DND-41 (cell line): ENCODE measurements at places on chromosomes 13 and 19.

DNA sequence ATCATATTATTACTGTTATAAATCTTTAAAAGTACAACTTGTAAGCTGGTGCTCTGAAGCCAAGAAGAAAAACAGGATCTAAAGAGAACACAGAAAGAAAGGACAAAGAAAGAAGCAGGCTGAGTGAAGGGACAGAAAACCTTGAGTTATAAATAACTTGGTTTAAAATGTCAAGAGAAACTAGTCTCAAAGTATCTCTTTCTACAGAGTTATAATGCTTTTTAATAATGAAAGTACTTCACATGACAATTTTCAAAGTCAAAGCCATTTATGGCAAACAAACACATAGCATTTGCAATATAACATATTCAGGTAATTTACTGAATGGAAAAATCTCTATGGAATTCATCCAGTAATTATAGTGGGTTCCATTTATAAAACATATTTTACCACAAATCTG is 33.4 kb downstream of the CAB39L start:
- H3K27ac ChIP-seq, result no peak overlapping the region
- no peaks in the 10 kb centered on the region for H3K27me3 ChIP-seq
- no peak overlapping the region for H3K4me3 ChIP-seq
- no peak for DNase-seq

DNA sequence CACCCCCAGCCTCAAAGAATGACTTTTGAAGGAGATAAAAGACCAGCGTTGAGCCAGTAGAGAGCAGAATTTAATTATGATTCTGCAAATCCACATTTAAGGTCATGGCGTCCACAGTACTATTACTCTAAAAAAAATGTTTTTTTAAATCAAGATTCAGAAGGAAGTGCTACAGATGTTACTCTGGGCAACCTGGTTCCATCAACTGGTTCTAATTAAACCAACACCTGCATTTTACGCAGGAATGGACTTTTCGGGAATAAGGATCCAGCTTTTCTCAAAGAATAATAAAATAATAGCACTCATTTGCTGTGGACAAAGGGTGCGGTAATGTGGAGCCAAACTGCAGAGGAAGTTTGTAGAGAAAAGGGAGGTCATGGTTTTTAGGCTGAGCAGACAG is 62.9 kb upstream of the IPO5 start:
- no peak overlapping the region for H3K4me3 ChIP-seq
- no peaks in the 10 kb centered on the region for H3K36me3 ChIP-seq
- H3K27ac ChIP-seq, result no peak overlapping the region
- DNase-seq, result no peak

DNA sequence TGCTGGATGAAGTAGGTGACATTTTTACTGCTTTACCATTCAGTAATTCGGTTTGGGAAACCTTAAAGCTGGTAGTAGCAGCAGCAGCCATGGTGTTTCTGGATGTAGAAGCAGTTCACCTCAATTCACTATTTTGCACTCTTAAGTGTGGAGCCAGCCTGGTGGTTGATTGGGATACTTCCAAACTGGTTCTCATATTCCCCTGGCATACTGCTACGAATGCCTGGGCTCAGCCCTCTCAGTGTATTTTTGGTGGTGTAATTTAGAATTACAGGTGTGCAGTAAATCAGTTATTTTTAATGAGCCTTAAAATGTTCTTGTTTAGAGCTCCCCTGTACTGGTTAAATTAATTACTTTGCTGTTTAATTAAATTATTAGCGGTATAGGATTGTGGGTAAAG is 12.4 kb downstream of the HNRNPM start:
- H3K4me1 ChIP-seq, result 0 out of 2 replicates have a peak, but pooled peaks cover 6% of the 10 kb centered on the region
- H3K36me3 ChIP-seq, result peaks cover 95% of the 10 kb centered on the region
- no peak for DNase-seq

GRCh38 chr19:42965176-42965575 is 28.2 kb upstream of the PSG7 start:
- H3K36me3 ChIP-seq, result no peaks in the 10 kb centered on the region
- DNase-seq, result no peak
- no peaks in the 10 kb centered on the region for H3K27me3 ChIP-seq
- H3K27ac ChIP-seq, result no peak overlapping the region
- no peaks in the 10 kb centered on the region for H3K4me1 ChIP-seq

DNA sequence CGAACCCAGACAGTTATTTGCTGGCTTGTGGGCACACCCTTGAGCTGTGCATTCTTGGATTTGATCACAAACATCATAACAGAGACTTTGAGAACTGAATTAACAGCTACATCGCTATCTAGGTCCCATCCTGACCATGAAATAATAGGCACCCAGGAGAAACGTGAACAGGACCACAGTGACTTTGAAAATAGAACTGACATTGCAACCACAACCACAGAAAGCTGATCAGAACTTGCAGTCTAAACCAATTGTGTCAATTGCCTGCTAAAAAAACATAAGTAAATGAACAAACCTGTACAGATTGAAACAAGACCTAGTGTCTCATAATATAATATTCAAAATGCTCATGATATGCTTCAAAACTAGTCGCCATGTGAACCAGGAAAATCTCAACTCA is 18.3 kb upstream of the KATNAL1 start:
- peaks cover 20% of the 10 kb centered on the region for H3K4me1 ChIP-seq
- no peaks in the 10 kb centered on the region for H3K36me3 ChIP-seq
- H3K4me3 ChIP-seq, result no peak overlapping the region

DNA sequence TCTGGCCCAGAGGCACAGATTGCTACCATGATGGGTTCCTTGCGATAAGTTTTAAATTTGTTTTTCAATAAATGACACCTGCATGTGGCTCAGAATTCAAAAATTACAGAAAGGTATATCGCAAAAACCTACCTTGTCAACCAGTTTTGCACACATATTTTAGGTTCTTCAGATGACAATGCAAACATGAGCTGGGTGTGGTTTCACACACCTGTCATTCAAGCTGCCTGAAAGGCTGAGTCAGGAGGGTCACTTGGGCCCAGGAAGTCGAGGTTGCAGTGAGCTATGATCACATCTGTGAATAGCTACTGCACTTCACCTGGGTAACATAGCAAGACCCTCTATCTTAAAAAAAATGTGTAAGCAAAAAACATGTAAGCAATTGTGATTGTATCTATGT is 56.1 kb downstream of the DNM2 start:
- no peaks in the 10 kb centered on the region for H3K27me3 ChIP-seq
- DNase-seq, result no peak
- no peaks in the 10 kb centered on the region for H3K4me1 ChIP-seq
- no peak overlapping the region for H3K4me3 ChIP-seq
- H3K36me3 ChIP-seq, result peaks cover 82% of the 10 kb centered on the region

- no peaks in the 10 kb centered on the region for H3K27me3 ChIP-seq
- no peak overlapping the region for H3K4me3 ChIP-seq
- DNase-seq, result no peak
- H3K27ac ChIP-seq, result no peak overlapping the region
- H3K4me1 ChIP-seq, result no peaks in the 10 kb centered on the region
Measured at GRCh38 chr19:50702158-50702870, 17.3 kb downstream of the SHANK1 start.

- H3K36me3 ChIP-seq, result peaks cover 9% of the 10 kb centered on the region
- no peaks in the 10 kb centered on the region for H3K27me3 ChIP-seq
- H3K4me1 ChIP-seq, result peaks cover 28% of the 10 kb centered on the region
- no peak for DNase-seq
- no peak overlapping the region for H3K27ac ChIP-seq
- peak overlapping the region; percentile 97; the same call in 1 of the 2 replicates for H3K4me3 ChIP-seq
Measured at GRCh38 chr13:110617321-110618072, 2.2 kb downstream of the NAXD start.

DNA sequence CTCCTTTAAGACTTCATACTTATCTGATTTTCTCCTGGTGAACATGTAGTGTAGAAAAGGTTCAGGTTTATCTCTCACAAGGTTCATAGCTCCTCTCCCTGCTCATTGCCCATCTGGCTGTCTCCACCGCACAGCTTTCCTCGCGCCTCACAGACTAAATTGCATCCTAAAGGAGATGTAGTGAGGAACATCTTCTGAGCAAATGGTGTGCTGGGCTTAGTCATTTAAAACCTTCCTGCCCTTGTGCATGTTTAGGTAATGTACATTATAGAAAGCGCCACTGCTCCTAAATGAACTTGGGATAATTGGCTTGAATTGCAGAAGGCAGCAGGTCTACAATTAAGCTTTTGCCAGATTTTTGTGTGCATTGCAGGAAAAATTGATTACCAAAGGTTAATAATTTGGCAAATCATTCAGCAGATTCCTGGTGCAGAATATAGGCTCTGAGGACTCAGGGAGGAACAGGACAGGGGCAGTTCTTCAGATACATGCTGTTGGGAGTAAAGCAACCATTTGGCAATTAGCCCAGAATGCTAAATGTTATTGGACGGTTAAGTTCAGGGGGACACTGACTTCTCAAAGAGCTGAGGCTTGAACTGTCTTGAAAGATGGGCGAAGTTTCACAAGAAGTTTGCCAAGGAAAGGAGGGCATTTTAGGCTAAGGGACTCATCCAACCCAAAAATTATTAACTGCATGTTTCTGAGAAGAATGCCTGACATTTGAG is 108.4 kb upstream of the CLDN10 start:
- H3K4me1 ChIP-seq, result no peaks in the 10 kb centered on the region
- H3K36me3 ChIP-seq, result no peaks in the 10 kb centered on the region
- no peak overlapping the region for H3K27ac ChIP-seq

- no peak overlapping the region for H3K27ac ChIP-seq
- no peaks in the 10 kb centered on the region for H3K4me1 ChIP-seq
- H3K36me3 ChIP-seq, result peaks cover 96% of the 10 kb centered on the region
- H3K27me3 ChIP-seq, result no peaks in the 10 kb centered on the region
- DNase-seq, result no peak
Measured at GRCh38 chr13:110641055-110642015, 26.0 kb downstream of the NAXD start.

DNA sequence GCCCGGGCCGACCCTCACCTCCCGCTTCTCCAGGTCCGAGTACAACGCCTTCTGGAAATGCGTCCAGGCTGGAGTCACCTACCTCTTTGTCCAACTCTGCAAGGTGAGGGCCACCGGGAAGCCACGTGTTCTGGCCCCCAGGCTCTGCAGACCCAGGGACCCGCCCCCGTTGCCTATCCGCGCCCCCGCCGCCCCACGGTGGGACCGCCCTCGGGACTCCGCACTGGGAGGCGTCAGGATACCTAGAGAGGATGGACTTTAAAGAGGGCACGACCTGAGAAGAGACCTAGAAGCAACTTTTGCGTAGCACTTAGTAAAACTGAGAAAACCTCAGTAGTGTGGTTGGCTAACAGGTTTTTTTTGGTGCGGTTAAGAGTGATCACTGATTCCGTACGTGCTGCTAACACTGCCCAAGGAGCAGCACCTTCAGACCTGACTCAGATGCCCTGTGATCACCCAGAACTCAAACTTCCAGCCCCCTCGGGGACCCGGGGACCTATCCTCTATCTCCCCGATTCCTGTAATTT is 492 bp downstream of the TMEM147 start:
- peaks cover 31% of the 10 kb centered on the region for H3K36me3 ChIP-seq
- no peaks in the 10 kb centered on the region for H3K27me3 ChIP-seq
- peak; percentile 64 for DNase-seq
- peak overlapping the region; percentile 74 for H3K27ac ChIP-seq
- H3K4me1 ChIP-seq, result peaks cover 33% of the 10 kb centered on the region

DNA sequence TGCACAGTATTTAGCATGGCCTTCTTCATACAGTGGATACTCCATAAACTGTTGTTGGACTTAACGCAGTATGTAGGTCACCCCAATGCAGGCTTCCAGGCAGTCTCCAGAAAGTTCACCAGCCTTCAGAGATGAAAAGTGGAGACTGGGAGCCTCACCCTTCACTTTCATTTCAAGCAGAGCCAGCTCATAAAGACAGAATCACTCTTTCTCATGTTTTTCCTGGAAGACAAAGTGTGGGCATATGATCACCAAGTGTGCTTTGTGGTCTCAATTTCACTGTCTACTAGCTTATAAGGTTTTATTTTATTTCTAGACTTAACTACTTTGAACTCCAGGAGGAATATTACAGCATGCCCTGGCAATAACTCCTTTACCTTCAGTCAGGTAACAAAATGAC is 26.3 kb upstream of the TNFSF11 start:
- no peak for DNase-seq
- no peaks in the 10 kb centered on the region for H3K4me1 ChIP-seq
- H3K36me3 ChIP-seq, result no peaks in the 10 kb centered on the region
- no peaks in the 10 kb centered on the region for H3K27me3 ChIP-seq
- no peak overlapping the region for H3K4me3 ChIP-seq

GRCh38 chr13:53398051-53398450 is 369.4 kb downstream of the OLFM4 start:
- no peaks in the 10 kb centered on the region for H3K4me1 ChIP-seq
- no peak overlapping the region for H3K27ac ChIP-seq
- H3K27me3 ChIP-seq, result no peaks in the 10 kb centered on the region
- DNase-seq, result no peak

DNA sequence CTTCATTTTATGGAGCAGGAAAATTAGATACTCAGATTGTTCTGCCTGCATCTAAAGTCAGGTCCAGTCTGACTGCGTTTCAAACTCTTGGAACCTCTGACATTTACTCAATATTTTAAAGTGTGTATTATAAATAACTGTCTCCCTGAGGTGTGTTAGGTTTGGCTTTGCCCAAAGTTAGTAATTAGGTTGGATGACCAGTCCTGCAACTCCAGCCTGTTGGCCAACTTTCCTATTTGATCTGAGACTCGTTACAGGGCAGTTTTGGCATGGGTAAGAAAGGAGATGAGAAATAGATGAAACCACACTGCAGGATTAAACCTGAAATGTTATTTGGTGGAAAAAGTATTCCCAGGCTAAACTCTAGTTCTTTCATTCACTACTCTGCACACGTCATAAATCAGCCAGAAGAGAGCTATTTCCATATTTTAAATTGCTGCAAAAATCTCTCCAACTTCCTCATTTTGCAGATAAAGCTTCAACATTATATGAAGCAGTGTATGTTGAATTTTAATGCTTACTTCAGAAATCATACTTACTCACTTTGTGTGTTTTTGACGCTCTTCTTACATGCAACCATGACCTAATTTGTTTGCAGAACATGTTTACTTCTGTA is 357.1 kb downstream of the DCT start:
- no peak overlapping the region for H3K27ac ChIP-seq
- H3K4me3 ChIP-seq, result no peak overlapping the region
- H3K36me3 ChIP-seq, result no peaks in the 10 kb centered on the region

- H3K4me3 ChIP-seq, result no peak overlapping the region
- no peaks in the 10 kb centered on the region for H3K27me3 ChIP-seq
- DNase-seq, result no peak
- H3K36me3 ChIP-seq, result no peaks in the 10 kb centered on the region
Measured at GRCh38 chr13:52906122-52906903, 57.9 kb upstream of the PCDH8 start.

DNA sequence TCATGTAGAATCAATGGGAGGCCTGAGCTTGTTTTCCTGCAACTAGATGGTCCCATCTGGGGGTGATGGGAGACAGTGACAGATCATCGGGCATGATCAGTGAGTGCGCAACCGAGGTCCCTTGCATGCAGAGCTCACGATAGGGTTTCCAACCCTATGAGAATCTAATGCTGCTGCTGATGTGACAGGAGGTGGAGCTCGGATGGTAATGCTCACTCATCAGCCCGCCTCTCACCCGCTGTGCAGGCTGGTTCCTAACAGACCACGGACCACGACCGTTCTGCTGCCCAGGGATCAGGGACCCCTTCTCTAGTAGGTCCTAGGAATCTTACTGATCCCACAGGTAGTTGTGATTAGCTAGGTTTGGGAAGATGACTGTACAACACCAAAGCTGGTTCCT is 23.5 kb upstream of the GARRE1 start:
- no peaks in the 10 kb centered on the region for H3K4me1 ChIP-seq
- DNase-seq, result no peak
- peaks cover 50% of the 10 kb centered on the region for H3K36me3 ChIP-seq
- no peak overlapping the region for H3K27ac ChIP-seq
- H3K4me3 ChIP-seq, result no peak overlapping the region
